Cardiac muscle cell (in vitro differentiated cells and primary cell): ENCODE measurements at places on chromosomes 7 and 10.
A peak's percentile ranks its signal among the peaks of the same experiment; 100 is the strongest.

DNA sequence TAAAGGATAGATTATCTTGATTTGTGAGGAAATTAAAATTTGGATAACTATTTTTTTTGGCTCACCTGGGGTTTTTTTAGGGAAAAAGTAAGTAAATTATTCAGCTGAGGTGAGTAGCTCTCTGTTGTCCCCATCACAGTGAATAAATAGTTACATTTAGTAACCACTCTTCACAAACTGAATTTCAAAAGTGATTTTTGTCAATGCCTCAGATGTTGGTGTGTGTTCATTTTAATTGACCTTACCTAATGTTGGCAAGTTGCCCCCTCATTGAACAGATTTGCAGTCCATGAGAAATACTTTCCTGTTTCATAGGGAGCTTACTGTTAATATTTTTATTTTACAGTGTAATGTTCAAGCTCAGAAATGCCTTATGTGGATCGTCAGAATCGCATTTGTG is 18.3 kb downstream of the PLEKHA1 start:
- DNase-seq = no peak

DNA sequence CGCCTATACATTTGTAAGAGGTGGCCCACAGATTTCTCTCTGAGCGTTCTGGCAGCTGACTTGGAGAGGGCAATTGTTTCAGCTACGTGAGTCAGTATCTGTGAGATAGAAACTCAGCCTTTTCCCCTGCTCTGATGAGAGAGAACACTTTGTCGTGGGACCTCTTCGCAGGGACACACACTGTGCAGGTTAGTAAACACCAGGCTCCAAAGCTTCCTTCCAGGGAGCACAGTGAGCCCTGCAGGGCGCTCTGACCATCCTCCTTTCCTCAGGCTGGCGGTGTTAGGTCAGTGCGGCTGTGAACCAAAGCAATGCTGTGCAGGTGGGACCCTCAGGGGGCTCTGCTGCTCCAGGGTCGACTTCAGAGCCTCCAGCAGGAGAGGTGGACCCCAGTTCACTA is 152.2 kb upstream of the TCF7L2 start:
- DNase-seq = no peak

DNA sequence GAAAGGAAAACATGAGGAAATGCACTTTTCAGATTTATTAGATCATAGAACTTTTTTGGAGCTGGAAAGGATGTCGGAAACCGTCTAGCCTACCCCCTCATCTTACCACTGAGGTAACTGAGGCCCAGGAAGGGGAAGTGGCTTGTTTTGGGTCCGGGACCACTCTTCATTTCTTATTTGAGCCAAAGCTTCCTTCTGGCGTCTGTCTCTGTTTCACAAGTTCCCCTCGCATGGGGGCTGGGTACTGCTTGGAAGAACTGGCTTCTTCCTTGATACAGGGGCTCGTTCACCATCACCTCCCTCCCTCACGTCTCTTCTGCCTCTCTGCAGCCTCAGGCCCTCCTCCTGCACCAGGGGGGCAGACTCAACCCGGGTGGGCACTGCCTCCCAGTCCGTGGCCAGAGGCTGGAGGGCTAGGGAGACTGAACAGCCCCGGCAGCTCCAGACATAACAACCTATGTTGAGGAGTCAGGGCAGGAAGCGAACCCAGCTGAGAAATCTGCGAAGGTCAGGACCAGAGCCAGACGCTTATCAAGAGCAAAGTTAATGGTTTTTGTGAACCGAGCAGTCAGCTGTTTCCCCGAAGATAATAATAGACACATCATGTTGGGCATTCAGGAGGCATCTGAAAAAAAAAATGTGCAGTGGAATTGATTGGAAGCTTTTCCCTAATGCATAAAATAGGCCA is 12.9 kb downstream of the HTRA1 start:
- DNase-seq = peak; percentile 67

DNA sequence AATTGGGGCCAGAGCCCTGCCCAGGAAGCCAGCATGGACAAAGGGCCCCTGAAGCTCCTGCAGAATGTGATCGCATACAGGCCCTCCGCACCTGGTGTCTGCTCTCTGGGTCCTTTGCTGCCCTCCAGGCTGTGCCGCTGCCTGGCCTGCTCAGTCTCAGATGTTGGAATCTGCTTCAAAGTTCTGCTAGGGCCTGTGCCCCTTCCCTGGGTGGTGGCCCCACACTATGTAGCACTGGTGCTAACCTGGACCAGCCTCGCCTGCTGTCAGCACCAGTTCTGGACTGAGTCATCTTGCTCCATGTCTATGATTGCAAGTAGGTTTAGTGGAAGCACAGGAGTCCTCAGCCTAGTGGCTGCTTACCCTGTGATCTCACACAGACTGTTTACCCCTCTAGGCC is 6.3 kb downstream of the MAT1A start:
- DNase-seq = no peak

DNA sequence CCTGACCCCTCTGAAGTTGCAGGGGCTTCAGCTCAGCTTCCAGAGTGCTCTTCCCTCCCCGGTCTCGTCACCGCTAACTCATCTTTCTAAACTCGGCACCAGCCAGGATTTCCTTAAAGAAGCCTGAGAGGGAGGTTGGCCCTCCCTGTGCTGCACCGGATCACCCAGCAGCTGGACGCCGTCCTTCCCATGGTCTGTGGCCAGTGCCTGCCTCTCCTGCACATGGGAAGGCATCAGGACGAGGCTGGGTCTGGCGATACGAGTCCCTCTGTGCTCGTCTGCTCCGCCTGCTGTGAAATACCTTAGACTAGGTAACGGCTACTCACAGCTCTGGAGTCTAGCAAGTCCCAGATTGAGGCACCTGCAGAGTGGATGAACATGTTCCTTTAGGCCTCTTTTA is 179.1 kb downstream of the ZMYND11 start:
- DNase-seq = no peak

DNA sequence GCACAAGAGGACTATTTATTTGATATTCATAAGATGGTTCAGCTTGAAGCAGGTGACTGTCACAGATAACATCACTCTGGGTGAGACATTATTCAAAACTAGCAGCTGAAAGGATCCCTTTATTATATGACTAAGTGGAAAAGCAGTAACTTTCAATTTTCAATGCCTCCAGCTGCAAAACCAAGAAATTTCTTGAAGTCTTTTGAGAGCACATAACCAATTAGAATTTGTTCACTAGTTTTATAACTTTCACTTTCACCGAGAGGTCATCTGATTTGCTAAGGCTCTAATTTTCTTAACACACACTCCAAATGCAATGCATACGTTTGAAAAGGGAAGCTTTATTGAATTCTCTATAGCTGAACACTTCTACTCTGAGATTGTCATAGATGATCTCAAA is 88.6 kb upstream of the KLF14 start:
- DNase-seq = no peak

- DNase-seq = peak; percentile 51
Observed at GRCh38 chr7:16098585-16099179, 322.7 kb downstream of the CRPPA start.

DNA sequence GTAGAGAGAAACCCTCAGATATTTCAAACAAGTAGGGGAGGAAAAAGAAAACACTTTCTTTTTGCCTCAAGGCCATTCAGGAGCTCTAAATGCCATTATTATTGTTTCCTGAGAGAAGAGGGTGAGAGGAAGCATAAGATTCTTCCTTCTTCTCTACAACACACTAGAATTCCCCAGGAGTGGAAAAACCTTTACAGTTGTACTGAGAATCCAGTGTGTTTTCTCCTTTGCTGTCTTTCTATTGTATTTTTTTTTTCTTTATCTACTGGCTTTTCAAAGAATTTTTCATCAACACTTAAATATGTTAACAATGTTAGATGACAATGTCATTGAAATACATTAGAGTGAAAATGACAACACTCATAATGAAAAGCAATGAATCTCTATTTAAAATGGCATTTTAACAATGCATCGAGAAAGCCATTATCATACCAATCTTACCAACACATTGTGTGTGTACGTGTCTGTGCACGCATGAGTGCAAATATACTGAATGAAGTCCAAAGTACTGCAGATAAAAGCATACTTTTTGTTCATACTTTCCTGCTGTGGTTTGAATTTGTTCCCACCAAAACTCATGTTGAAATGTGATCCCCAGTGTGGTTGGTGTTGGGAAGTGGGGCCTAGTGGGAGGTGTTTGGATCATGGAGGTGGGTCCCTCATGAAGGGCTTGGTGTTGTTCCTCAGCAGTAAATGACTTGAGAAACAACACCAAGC is 24.2 kb upstream of the MACC1 start:
- DNase-seq = peak; percentile 79

- no peak for DNase-seq
Observed at GRCh38 chr10:33092596-33092995, 134.6 kb upstream of the ITGB1 start.

DNA sequence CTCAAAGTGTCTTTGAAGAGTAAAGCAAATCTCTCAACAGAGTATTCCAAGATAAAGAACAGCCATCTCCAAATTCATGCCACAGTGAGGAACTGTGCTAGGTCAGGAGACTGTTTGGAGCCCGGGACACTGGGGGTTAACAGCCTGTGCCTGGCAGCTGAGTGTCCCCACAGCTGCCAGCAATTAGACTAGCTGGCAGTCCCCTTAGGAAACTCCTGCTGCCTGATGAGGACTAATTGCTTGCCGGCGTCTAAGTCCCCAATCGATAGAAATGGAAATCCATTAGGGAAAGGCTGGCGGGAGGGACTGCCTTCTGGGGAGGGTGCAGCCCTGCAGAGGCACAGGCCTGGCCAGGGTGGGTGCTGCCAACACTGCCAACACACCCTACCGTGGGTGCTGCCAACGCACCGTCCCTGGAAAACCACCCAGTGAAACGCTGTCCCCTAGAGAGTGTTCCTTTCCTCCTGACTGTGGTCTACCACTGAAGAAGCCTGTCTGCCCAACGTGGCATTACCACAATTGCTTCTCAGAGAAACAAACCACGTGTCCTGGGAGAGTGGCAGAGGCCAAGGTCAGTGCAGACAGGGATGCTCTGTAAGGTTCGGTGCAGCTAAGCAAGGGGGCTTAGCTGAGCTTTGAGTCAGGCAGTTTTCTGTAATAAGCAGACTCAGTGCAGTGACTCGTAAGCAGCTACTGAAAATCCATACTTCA is 60.8 kb downstream of the XRCC2 start:
- peak; percentile 14 for DNase-seq

DNA sequence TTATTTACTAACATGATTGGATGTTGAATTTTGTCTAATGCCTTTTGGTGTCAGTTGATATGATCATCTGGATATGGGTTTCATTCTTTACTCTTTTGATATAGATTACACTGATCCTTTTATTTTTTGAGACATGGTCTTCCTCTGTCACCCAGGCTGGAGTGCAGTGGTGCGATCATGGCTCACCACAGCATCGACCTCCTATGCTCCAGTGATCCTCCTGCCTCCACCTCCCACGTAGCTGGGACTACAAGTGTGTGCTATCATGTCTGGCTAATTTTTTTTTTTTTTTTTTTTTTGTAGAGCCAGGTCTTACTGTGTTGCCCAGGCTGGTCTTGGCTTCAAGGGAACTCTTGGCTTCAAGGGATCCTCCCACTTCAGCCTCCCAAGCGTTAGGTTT is 27.1 kb downstream of the BMS1 start:
- no peak for DNase-seq

GRCh38 chr10:79065091-79065551 is 3.6 kb upstream of the ZMIZ1 start:
- DNase-seq = no peak

- DNase-seq = peak; percentile 63
Observed at GRCh38 chr7:771234-772004, 44.3 kb upstream of the PRKAR1B start.

DNA sequence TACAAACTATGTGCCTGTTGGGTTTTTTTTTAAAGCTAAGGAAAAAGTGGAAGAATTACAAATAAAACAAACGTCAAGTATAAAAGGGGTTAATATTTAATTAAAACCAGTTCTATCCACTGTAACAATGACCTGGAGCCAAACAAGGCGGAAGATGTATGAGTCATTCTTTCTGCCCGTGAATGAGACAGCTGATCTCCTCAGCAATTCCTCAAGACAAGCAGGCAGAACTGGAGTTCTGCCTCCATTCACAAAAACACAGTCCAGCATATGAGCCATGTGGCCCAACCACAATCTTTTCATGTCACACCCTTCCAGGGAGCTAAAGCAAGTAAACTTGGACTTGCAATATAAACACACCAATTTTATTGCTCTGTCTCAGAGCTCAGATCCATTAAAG is 8.4 kb downstream of the ETV1 start:
- DNase-seq = peak; percentile 97

- no peak for DNase-seq
Observed at GRCh38 chr7:115505136-115505535, 525.4 kb downstream of the TFEC start.

DNA sequence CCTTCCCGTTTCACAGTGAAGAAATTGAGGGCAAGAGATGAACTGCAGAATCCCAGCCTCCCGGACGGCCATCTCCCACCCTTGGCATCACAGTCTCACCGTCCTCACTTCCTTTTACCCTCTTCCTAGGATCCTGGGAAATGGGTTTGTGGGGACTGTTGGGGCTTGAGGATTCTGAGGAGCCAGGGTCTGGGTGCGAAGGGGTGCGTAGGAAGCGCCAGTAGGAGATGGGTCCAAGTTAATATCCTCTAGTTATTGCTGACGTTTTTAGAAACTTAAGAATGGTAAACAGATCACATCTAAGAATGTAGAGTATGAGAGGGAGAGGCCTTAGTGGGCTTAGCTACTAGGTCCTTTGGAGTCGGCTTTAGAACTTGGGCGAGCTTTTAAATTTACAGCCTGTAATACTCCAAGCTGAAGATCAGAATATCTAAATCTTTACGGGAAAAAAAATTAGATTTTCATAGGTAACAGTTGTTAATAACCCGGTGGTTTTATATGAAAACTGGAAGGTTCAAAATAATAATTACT is 696 bp downstream of the MALSU1 start:
- DNase-seq = peak; percentile 23

- DNase-seq = no peak
Observed at GRCh38 chr10:25694971-25695370, 239.1 kb upstream of the MYO3A start.

GRCh38 chr10:37619336-37619735 is 238.1 kb downstream of the ZNF248 start:
- no peak for DNase-seq

DNA sequence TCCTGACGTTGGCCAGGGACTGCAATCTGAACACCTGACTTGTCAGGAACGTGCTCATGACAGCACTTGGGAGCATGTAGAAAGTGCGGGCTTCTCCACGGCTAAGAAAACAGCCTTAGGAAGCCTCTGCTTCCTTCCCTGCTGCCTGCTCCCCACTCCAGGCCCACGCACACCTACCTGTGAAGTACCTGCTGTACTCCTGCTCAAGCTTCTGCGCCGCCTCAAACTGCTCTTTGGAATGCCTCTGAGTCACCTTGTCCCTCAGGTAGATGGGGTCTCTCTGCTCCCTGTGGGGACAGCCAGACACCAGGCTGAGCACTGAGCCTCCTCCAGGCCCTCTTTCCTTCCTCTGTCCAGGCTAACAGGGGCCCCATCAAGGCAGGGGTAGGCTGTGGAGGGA is 132.7 kb downstream of the DLG5 start:
- no peak for DNase-seq

- DNase-seq = no peak
Observed at GRCh38 chr7:137611606-137612005, 235.2 kb downstream of the DGKI start.
